ENCODE measurements at places on chromosomes 3 and 15.

DNA sequence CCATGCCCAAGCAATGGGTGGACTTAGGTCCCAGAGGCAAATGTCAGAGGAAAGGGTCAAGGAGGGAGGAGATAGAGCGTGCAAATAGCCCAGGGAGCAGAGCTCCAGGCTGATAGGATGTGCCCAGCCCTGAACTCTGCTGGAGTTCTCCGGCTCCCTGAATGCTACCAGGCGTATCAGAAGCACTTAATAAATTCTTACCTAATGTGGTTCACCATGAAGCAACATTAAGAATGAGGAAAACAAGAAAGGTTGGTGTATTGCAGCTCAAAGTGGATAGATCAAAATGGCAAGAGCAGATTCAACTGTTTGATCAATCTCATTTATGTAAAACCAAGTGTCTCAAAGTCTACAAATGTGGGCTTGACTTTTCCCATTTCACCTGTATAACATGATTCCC lies 38.3 kb downstream of the PXYLP1 start:
- no peak for DNase-seq

DNA sequence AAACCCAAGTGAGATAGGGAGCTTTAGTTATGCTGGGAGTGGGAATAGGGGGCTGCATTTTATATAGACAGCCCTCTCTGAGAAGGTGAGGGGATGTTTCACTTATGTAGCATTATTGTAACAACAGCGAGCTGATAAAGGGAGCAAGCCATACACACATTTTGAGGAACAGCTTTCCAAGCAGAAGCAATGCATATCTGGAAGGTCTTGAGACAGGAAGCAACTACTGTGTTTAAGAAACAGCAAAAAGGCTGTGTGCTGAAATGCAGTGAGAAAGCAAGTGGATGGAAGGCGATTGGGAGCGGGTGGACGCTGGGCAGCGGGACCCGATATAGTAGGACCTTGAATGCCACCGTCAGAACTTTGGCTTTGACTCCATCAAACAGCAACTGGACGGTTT lies 155.9 kb upstream of the TBL1XR1 start:
- DNase-seq = no peak

DNA sequence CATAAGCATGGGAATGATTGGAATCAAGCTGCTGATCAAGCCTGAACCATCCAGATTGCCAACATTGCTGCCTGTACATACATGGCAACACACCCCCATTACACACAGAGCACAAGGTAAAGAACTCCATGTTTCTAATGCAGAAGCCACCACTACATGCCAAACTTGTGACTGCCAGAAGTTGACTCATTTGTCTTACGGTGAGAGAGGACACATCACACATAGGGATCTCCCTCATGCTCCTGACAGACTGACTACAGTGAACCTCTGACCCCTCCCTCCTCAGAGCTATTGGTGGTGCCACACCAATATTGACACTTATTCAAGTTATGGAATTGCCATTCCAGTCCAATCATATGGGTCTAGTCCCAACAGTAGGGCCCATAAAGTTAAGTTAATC lies 42.3 kb downstream of the EFHB start:
- no peak for DNase-seq

GRCh38 chr15:67828969-67829646 lies 3.8 kb downstream of the SKOR1 start:
- DNase-seq = no peak

DNA sequence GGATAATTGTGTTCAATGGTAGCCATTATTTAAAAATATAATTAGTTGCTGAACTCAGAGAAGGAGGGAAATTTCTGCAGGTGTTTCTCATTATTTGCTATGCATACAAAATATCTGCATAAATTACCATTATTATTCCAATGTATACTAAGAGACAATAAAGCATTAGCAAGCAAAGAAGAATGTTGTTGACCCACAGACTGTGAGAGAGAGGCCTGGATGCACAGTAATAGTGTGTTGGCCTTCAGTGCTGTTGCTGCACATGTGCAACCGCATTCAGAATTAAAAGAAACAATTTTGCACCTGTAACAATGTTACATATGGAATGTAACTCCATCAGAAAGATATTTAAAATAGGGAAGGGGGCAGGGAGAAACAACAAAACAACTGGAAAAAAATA lies 155.6 kb upstream of the KCNH8 start:
- DNase-seq = no peak

- no peak for DNase-seq
These were observed 10.1 kb upstream of the GOLGB1 start for GRCh38 chr3:121759541-121760202.

DNA sequence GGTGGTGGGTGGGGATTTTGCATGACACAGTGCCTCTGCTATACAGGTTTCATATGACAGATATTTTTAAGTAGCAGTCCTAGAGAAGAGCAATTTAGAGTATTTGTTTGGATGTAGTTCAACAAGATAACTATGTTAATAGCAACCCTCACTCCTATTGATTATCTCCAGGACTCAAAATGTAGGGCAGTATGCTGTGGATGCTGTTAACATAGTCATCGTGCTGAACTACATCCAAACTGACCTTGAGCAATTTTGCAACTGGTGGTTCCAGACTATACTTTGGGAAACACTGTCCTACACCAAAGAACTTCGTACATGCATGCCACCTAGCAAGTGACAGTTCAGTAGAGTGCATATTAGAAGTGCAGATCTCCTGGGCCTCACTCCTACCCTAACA lies 117.6 kb downstream of the IL5RA start:
- DNase-seq = no peak

- no peak for DNase-seq
These were observed 3.4 kb upstream of the SELENOT start for GRCh38 chr3:150599611-150600297.

- no peak for DNase-seq
These were observed 155.8 kb upstream of the LRIG1 start for GRCh38 chr3:66656609-66657008.

DNA sequence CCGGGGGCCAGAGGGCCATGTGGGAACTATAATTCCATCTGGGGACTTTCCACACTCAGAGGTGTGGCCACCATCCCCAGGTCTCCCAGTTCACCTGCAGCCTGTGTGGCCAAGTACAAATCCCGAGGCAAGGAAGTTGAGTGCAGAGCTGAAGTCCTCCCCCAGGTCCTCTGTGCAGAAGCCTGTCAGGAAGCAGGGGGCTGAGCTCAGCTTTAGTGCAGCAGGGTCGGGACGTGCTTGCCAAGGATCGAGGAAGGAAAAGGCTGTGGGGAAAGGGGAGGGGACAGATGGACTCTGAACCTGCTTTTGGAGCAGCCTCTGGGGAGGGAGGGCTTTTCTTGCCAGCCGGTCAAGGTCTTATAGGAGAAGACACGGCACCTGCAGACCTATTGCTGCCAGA lies 67.7 kb downstream of the CHRNA7 start:
- no peak for DNase-seq

DNA sequence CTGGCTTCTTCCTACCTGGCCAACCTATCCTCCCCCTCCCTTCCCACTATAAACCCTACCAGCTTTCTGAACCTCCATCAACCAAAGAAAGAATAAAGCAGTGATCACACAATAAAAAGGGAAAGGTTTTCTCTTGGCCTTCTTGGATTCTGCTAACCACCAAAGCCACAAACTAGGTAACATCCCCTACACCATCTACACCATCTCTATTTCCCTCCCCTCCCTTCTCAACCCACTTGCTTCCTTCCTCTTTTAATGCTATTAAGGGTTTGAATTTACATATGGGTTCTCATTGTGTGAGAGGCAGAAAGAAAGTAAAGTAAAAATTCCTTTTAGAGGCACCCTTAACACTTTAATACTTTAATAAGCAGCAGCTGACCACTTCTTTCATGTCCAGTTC lies 25.8 kb upstream of the RSL24D1 start:
- no peak for DNase-seq

All from stimulated activated CD4-positive, alpha-beta T cell treated with anti-CD3 and anti-CD28 coated beads, Interleukin-4, amount 100 ng/mL, for 4 hours (primary cell).